Adrenal gland (tissue), 19 donors: ENCODE measurements at places on chromosomes 3 and 15. TPM values are rescaled to one million over a fixed set of nuclear protein-coding genes. Genes with fewer than 3 reads are reported as not detected.

Gene LPCAT4
- polyA plus RNA-seq: 5.6 TPM

Gene SNURF
- polyA plus RNA-seq: 6.0 TPM

Gene TMEM45A
- 9.8 TPM for polyA plus RNA-seq

Gene CLRN1
- 10.0 TPM for polyA plus RNA-seq

Gene IVD
- 92.4 TPM for polyA plus RNA-seq

Gene MORC1
- polyA plus RNA-seq: not detected

Gene THOC7
- 142 TPM for polyA plus RNA-seq

DNA sequence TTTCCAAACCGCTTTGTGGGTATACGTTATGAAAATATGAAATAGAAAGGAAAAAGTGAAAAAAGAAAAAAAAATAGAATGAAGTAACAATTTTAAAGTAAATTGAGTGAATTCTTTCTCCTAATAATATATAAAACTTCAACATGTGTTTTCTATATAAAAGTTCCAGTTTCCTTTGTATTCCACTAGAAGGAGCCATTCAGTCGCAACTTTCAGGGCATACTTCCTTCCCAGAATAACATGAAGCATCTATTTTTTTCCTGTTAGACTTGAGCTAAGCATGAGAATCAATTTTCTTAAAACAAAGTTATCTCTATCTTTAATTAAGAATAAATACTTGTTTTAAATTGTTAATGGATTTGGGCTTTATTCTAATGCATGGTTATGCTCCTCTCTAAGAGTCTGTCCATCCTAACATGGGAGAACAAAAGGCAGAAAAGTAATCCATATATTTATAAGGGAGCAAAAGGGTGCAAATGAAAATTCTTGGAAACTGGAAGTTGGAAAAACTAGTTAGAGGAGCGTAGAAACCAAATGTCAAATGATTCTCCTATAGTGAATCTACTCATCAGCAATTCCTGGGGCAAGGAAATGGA, 16.0 kb upstream of the VGLL3 start:
- DNase-seq: no peak

- DNase-seq: no peak
These were observed 56.8 kb upstream of the LCTL start for GRCh38 chr15:66622591-66623022.

- peak; percentile 79 for DNase-seq
These were observed at the start of gene ABTB1 for GRCh38 chr3:127672429-127673190. Gene ABTB1 (plus strand): TSS chr3:127672952. CDS start chr3:127673026, 74 bp downstream.

GRCh38 chr3:36364260-36364659, 16.0 kb upstream of the STAC start:
- DNase-seq: no peak

DNA sequence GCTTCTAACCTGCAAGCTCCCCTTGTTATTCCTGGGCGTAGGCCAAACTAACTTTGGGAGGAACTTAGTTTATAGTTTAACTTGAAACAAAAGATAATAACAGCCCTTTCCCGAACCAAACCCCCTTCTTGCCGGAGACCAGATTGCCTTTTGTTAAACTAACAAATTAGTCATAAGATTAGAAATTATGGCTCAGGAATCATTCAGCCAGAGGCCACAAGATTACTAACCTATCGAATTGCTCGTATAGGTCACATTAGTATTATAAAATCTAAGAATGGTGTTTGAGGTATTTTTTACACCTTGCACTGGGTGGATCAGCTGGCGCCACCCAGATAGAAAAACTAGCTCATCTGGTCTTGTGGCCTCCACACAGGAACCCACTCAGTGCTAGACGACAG, 65.3 kb upstream of the RAP2B start:
- DNase-seq: no peak

DNA sequence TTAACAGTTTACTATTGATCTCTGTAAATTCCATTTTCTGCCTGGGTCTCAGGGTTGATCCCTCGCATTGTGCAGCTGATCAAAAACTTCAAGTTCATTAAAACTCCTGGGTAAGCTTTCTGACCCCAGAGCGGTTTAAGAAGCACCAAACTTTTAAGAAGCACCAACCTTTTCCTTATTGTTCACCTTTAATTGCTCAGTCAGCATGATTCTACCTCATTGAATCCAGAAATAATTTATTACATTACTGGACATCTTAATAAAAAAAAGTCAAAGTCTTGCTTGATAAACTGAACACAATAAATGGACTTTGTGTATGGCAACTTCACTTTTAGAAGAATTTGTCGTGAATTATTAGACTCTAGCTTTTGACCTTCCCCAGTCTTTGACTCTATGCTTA, 46.9 kb downstream of the HDGFL3 start:
- DNase-seq: no peak

DNA sequence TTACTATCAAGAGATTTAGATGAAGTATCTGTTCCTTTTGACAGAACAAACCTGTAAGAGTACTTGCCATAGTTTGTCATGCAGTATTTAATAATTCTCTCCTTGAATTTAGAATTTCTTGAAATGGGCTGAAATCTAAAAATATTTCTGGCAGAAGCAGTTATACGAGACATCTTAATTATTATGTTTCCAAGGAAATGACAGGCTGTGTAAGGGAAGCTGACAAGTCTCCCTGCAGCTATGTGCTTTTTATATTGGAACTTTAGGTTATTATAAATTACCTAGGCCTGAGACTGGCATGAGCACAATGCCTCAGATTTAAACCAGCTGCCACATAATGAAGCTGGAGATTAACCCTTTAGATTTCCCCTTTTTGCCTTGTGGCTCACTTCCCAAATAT, 365.0 kb upstream of the EPHA6 start:
- no peak for DNase-seq

- DNase-seq: no peak
These were observed 322.5 kb downstream of the CHL1 start for GRCh38 chr3:519026-519425.

- DNase-seq: no peak
These were observed 87.8 kb upstream of the CTDSPL start for GRCh38 chr3:37773911-37774310.

- no peak for DNase-seq
These were observed 759.4 kb upstream of the GBE1 start for GRCh38 chr3:82520846-82521245.

DNA sequence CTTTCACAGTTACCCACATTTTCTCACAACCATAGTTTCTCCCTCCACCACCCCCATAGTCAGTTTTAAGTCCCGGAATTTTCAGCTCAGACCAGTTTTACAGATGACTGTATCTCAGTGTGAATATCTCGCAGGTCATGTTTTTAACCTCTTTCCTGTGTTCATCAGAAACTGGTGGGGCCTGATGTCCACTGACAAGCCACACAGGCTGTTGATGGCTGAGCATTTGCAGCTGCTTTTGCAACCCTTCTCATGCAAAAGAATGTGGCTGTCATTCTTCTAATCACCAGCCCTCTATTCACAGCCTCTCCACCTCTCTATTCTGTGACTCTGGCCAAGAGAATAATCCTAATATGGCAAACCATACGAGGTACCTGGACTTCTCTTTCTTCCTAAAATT, 8.5 kb downstream of the GYG1 start:
- DNase-seq: no peak

DNA sequence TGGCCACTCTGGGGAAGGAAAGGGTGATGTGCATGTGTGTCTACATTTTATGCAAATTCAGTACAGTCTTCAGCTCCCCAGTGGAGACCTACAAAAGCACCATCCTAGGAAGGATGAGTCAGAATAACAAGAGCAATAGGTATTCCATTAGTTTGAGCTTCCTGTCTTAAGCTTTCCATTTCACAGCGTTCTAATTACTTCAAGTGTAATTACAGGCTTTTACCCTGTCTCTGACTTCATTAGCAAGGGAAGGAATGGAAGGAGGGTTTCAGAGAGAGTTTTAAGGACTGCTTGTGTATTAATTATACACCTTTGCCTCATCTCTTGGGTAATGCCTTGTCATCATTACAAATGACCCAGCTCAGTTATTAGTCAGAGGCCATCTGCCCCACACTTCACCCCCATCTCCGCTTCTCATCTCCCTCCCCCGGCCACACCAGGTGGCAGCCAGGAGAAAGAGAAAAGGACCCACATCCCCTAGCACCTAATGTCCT, 202.8 kb upstream of the MRPL3 start:
- DNase-seq: no peak

DNA sequence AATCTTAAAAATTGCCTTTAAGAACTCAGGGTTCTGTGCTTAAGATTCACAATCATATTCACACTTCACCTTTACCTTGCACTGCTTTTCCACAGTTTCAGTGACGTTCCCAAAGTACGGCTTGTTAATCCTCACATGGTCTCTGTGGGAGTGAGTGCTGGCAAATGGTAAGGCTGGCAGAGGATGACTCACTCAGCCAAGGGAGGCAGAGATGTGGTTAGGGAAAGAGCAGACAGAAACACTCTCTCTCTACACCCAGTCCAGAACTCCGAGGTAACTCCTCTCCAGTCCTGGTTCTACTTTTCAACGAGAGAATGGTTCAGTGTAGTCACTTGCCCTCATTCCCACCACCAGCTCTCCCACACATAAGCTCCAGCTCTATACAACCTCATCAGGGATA, 33.1 kb downstream of the RASGRP1 start:
- DNase-seq: no peak

DNA sequence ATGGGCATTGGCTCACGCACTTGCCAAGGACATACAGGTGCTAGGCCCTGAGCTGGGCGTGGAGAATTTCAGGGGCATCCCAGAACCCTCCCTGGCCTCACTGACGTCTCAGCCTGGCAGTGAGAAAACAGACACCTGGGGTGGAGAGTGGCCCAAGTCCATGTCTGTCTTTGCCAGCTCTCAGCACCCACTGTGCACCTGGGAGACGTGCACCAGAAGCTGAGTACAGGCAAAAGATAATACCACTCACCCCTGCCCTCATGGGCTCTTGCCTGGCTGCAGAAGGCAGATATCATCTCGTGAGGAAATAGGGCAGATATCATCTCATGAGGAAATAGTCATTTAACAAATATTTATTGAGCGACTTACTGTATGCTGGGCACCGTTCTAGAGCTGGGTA, 8.0 kb downstream of the LOXL1 start:
- no peak for DNase-seq

- DNase-seq: no peak
These were observed 43.4 kb downstream of the PPP2R3A start for GRCh38 chr3:136008732-136009470.

- no peak for DNase-seq
These were observed 40.9 kb downstream of the SCAP start for GRCh38 chr3:47434849-47435248.

- DNase-seq: no peak
These were observed 39.6 kb downstream of the SEMA6D start for GRCh38 chr15:47756872-47757271.

GRCh38 chr3:24300949-24301348, 193.7 kb downstream of the THRB start:
- DNase-seq: no peak

DNA sequence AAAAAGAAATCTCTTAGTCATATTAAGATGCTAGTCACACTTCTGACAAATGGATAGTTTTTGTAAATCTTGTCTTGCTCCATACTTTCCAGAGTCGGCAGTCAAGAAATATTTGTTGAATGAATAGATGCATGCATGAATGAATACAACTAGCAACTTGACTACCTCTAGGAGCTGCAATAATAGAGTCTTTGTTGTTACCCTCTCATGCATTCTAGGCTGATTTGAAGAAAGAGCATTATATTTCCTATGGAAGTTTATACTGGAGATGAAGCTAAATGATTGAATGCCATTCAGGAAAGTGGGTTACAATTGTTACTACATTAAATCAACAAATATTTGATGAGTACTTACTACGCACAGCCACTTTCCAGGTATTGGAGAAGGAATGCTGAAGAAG, 18.1 kb upstream of the TRAT1 start:
- no peak for DNase-seq

- DNase-seq: no peak
These were observed 31.4 kb upstream of the CACNA2D2 start for GRCh38 chr3:50534681-50535330.

GRCh38 chr3:122101646-122102045, 46.5 kb downstream of the CD86 start:
- DNase-seq: no peak

DNA sequence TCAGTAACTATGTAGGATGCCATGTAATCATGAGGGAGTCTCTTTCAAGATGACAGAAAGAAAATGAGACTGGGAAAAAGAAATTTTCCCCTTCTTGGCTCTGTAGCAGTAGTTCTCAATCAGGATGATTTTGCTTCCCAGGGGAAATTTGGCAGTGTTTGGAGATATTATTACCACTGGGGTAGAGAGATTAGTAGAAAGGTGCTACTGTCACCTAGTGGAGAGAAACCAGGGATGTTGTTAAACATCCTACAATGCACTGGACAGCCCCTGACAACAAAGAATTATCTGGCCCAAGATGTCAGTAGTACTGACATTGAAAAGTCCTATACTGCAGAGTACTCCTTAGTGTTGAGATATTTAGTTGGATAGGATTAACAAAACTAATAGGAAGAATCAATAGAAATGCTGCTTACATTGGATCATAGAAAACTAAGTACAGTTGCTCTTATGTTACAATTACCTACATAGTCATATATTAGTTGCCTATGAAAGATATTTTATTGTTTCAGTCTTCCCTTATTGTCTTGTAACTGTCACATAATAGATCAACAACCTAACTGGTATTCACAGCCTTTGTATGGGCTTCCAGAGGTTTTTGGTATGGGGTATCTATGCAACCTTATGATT, 433.3 kb downstream of the RAP2B start:
- DNase-seq: no peak

DNA sequence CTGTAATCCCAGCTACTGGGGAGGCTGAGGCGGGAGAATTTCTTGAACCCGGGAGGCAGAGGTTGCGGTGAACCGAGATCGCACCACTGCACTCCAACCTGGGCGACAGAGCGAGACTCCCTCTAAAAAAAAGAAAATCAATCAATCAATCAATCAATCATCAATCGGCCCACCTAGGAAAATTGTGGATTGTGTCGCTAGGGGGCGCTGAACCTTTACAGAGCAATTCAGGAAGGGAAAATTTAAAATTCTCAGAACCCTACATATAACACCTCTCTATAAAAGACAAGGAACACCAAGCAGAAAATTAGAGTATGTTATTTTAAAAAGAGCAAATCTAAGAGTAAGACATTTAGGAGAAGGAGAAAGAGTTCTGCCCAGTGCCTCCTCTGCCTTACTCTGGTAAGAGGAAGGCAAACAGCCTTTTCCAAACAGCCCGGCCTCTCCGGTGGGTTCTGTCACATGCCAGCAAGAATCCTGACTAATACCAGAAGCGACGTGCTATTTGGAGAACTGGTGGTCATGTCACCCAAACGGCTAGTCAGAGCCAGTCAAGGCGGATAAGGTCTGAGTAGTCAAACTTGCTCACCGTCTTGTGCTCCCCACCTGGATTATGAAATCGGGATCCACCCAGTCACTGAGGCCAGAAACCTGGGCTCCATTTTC, 22.3 kb upstream of the SMCO1 start:
- peak; percentile 57 for DNase-seq
